ENCODE measurements at places on chromosomes 7 and 10. TPM values are rescaled to one million over a fixed set of nuclear protein-coding genes. Genes with fewer than 3 reads are reported as not detected.

EN2 gene
- total RNA-seq, result not detected

PLEKHS1 gene
- 0.30 TPM for total RNA-seq

DNA sequence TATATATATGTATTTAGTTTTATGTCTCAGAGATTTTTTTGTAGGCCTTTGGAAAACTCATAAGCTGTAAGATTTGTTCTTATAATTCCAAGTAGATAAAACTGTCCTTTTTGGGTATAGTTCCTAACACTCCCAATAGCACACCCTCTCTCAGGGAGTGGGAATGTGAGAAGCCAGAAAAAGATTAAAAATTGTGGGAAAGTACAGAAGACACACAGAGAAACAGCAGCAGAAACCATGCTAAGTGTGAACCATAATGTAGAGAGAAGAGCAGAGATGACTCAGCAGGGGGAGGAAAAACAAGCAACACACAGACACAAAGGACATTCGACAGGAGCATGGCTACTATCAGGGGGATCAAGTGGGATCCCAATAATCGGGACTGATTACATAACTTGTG, 401.6 kb downstream of the MAGI2 start:
- no peak for DNase-seq

DNA sequence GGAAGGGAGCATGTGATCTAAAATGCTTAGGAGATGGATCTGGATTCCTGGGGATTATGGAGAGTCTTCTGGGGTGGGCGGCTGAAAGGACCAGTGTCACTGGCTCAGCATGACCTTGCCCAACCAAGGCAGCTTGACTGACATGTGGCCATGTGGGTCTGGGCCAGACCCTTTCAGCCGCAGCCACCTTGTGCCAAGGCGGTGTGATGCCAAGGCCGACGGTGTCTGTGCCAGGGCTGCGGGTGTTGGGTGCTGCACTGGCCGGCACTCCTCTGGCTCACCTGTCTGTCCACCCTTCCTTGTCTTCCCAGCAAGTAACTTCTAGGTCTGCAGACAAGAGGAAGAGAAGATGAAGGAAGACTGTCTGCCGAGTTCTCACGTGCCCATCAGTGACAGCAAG, 8.8 kb downstream of the DEPP1 start:
- no peak for DNase-seq

- DNase-seq, result no peak
These were observed 1.8 kb downstream of the PALD1 start for GRCh38 chr10:70480239-70480861.

DNA sequence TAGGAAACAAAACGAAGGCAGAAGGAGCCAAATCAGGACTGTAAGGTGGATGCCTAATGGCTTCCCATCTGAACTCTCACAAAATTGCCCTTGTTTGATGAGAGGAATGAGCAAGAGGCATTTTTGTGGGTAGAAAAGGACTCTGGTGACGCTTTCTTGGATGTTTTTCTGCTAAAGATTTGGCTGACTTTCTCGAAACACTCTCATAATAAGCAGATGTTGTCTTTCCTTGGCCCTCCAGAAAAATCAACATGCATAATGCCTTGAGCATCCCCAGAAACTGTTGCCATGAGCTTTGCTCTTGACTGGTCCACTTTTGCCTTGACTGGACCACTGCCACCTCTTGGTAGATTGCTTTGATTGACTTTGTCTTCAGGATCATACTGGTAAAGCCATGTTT, 13.5 kb downstream of the PTPN12 start:
- DNase-seq, result no peak

DNA sequence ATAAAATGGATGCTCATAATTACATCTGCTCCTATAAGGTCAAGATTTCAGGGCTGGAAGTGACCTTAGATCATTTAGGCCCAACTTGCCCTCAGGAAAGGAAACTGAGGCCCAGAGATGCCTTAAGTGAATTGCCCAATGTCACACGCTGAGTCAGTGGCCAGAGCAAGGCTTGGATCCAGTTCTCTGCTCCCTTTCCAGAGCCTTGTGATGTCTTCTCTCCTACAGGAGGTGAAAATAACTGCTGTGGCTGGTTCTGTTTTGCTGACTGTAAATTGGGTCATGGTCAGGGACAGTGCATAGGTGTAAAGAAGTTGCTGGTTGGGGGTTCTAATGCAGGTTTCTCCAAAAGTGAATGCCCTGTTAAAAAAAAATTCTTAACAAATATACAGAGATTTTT, 91.3 kb downstream of the TCF7L2 start:
- DNase-seq, result no peak

- no peak for DNase-seq
These were observed 21.5 kb downstream of the GIMAP8 start for GRCh38 chr7:150471886-150472285.

DNA sequence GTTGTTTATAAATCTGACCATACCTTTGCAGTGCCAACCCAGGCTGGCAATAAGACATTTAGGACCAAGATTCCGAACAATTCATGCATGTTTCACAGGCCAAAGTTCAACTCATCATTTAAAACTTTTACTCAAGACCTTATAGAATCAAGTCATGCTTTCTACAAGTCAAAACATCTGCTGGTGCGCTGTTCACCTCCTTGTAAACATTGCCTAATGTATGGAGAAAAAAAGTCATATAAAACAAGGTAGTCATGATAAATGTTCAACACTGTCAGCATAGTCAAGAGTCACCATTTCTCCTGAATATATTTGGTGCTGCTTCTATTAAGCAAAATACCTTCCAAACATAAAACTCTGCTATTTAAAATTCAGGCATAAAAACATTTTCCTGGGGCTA, 42.1 kb upstream of the AHR start:
- no peak for DNase-seq

Data from lower leg skin (tissue), 4 donors.